ENCODE measurements at places on chromosomes 3 and 15. TPM values are rescaled to one million over a fixed set of nuclear protein-coding genes. Genes with fewer than 3 reads are reported as not detected.

Gene CCDC39
- total RNA-seq, result not detected

Gene LMAN1L
- total RNA-seq, result not detected

Gene SLC28A2
- total RNA-seq, result not detected

Gene CLEC3B
- not detected for total RNA-seq

Gene CX3CR1
- not detected for total RNA-seq

Gene EIF4E3
- total RNA-seq, result 4.2 TPM

Gene SMARCC1
- 63.1 TPM for total RNA-seq

Gene CFAP100
- total RNA-seq, result not detected

Gene HDC
- total RNA-seq, result not detected

Gene NAALADL2
- 1.3 TPM for total RNA-seq

Gene RGMA
- 0.15 TPM for total RNA-seq

Gene FANCD2OS
- not detected for total RNA-seq

Gene NGLY1
- 25.6 TPM for total RNA-seq

Gene TEX9
- total RNA-seq, result 1.0 TPM

Gene EPHB1
- total RNA-seq, result 11.0 TPM

Gene PARP15
- 4.3 TPM for total RNA-seq

Gene CFAP20DC
- 6.7 TPM for total RNA-seq

Gene GLDN
- not detected for total RNA-seq

Gene AKAP13
- total RNA-seq, result 112 TPM

Gene SLC28A1
- not detected for total RNA-seq

Gene CHRD
- total RNA-seq, result 1.9 TPM

Gene PLA2G4E
- total RNA-seq, result not detected

Gene LYZL4
- total RNA-seq, result not detected

Gene ROBO1
- total RNA-seq, result 35.2 TPM

Gene FETUB
- not detected for total RNA-seq

Gene C3orf20
- total RNA-seq, result not detected

Gene DNASE1L3
- total RNA-seq, result 0.78 TPM

Gene IL17RC
- total RNA-seq, result 22.1 TPM

Gene ANKUB1
- not detected for total RNA-seq

Gene U2SURP
- total RNA-seq, result 52.2 TPM

Gene DUOXA2
- not detected for total RNA-seq

Gene ECE2
- total RNA-seq, result not detected

Gene SLITRK3
- total RNA-seq, result not detected

Gene SI
- not detected for total RNA-seq

Gene PP2D1
- total RNA-seq, result not detected

Gene INSYN1
- 0.05 TPM for total RNA-seq

Gene DNAJC13
- total RNA-seq, result 49.9 TPM

Gene BOC
- total RNA-seq, result 4.2 TPM

Gene CYP11A1
- not detected for total RNA-seq

Gene KLHL6
- 13.0 TPM for total RNA-seq

Gene SLC6A1
- total RNA-seq, result not detected

Gene ARGFX
- total RNA-seq, result not detected

Gene KNG1
- not detected for total RNA-seq

Gene HRH1
- 23.5 TPM for total RNA-seq

Gene SH2D7
- not detected for total RNA-seq

Gene SLC24A5
- not detected for total RNA-seq

Gene NANOGP8
- total RNA-seq, result not detected

Gene ASB14
- total RNA-seq, result not detected

Gene PRR23A
- not detected for total RNA-seq

Gene GPR149
- total RNA-seq, result not detected

Gene GP5
- 0.29 TPM for total RNA-seq

Gene P2RY14
- total RNA-seq, result not detected

Gene GABPB1
- total RNA-seq, result 44.2 TPM

Gene CHRNA7
- total RNA-seq, result 4.8 TPM

Gene PRSS50
- not detected for total RNA-seq

Gene SENP8
- 2.5 TPM for total RNA-seq

All from glomerular endothelial cell (primary cell).